HTR-8/SVneo (cell line): ENCODE measurements at places on chromosomes 7 and 10.

GRCh38 chr10:35191523-35191922, 64.9 kb downstream of the CREM start:
- no peak for DNase-seq

GRCh38 chr7:96202102-96202501, 119.8 kb downstream of the SLC25A13 start:
- no peak for DNase-seq

DNA sequence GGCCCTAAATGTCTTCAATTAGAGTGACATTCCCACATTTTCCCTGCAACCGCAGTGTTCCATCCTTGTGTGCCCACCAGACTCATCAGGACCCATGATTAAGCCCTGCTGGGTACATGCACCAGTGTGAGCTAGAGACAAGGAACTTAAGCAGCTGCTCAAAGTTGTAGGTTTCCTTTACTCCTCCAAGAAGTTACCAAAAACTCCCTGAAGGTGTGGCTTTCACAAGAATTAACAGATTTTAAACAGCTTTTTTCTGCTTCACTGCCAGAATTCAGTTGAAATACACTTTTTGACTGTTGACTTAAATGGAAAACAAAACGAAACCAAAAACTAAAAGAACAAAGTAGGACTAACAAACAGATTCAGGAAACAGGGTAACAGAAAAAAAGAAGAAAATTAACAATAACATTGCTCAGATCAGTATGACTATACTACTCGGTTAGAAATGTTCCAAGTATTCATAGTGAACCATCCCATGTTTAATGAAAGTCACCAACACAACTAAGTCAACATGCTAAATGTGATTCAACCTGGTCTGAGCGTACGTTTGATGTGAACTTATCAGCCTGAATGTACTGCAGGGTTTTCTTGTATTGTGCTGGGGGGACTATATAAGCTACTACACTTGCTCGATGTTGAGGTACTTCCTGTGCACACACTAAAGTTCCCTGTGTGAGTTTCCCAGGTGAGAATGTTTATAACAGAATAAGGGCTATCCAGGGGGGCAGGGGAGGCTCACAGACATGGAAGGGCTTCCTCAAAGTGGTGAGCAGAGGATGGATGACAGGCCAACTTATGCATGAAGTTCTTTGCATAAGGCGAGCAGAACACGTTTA, 22.2 kb downstream of the SLC37A3 start:
- no peak for DNase-seq

- peak; percentile 82 for DNase-seq
Observed at GRCh38 chr10:124153023-124153826, 59.8 kb upstream of the CHST15 start.

GRCh38 chr10:8794860-8795259, 740.4 kb downstream of the GATA3 start:
- no peak for DNase-seq

- no peak for DNase-seq
Observed at GRCh38 chr7:95951531-95951930, 179.2 kb downstream of the DYNC1I1 start.

- no peak for DNase-seq
Observed at GRCh38 chr7:133186060-133186459, 66.8 kb upstream of the EXOC4 start.

- no peak for DNase-seq
Observed at GRCh38 chr10:29862923-29863614, 196.3 kb downstream of the JCAD start.

DNA sequence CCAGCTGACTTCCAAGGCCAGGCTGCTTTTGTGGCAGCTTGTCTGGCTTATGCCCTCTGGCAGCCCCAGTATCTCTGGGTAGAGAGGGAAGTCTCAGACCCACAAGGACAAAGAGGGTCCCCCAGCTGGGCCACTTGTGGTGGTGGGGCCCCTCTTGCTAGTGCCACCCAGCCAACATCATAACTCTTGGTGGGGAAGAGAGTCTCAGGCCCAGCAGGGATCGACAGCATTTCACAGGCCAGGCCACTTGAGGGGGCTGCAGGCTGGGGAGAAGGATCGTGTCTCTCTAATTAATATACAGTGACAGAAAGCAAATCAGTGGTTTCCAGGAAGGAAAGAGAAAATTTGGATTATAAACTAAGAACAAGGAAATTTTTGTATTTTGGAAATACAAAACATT, 76.0 kb downstream of the TYW1B start:
- no peak for DNase-seq

GRCh38 chr7:2717293-2718261, 29.6 kb downstream of the AMZ1 start:
- no peak for DNase-seq

DNA sequence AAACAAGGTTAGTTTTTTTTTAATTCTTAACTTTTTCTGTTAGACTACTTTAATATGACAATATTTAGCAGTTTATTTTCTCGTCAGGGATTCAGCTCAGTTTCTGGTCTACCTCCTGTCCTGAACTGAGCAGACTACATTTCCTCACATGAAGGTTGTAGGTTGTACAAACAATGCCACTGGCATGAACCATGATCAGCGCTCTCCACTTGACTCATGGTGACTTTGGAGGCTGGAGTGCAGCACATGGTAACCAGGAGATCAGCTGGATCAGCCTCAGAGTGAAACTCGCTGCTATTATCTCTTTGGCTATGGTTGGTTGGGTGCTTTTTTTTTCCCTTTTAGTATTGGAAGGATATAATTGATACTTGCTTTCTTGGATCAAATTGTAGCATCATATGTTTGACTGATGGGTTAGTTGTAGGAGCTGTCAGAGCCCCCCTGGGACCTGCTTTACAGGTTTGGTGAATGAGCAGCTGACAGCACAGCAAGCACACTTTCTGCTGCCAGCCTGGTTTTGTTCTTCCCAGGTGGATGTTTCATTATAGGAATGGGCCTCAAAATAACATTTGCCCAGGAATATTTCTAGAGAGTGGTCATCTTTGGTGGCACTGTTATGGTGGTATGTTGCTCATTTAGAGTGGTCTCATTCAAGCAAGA, 556.4 kb downstream of the AUTS2 start:
- no peak for DNase-seq

GRCh38 chr10:87092861-87093631, 1.6 kb downstream of the GLUD1 start:
- no peak for DNase-seq

GRCh38 chr10:113443141-113443925, 109.5 kb upstream of the HABP2 start:
- no peak for DNase-seq

DNA sequence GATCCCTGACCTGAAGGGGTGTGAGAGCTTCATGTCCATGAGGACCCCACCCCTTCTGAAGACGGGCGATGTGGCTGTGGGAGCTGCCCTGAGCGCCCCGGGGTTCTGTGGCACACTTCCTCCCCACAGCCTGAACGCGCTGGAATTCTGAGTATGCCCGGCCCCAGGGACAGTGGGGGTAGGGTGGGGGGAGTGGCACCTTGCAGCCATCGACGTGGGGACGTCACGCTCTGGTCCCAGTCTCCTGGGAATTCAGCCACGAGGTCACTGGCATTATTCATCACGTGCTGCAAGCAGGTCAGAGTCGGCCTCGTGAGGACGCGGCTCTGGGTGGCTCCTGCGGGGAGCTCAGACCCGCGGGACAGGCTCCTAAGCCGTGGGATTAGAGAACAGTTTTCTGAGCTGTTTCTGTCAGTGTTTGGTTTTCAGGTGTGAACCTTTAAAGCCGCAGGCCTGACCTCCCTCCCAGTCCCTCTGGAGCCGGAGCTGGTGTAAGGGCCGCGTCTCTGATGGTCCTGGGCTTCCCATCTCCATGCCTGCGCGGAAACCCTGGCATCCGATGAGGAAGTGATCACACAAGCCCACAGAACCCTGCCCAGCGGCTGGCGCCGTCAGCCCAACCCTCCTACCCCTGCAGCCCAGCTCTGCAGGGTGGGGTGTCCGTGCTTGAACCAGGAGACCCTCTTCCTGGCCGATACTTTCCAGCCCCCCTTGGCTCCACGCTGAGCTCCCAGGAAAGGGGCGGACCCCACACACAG, 16.1 kb downstream of the GPR146 start:
- no peak for DNase-seq

- DNase-seq, result no peak
Observed at GRCh38 chr10:61153771-61154170, 209.8 kb upstream of the RHOBTB1 start.

DNA sequence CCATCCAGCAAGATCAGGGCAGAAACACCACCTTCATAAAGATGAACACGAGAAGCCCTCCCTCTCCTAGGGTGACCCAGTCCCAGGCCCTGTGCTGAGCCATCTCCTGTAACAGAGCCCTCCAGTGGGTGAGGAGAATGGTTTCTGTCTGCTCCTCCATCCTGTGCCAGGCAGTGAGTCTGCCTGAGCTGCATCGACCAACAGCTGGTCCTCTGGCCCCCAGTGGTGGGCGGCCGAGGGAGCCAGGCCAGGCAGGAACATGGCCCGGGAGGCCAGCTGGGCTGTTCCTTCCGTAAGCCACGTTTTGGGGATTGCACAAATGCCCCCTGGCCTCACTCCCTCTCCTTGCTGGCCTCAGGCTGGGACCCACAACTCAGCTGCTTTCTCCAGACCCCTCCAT, 73.5 kb downstream of the GRB10 start:
- DNase-seq, result no peak

DNA sequence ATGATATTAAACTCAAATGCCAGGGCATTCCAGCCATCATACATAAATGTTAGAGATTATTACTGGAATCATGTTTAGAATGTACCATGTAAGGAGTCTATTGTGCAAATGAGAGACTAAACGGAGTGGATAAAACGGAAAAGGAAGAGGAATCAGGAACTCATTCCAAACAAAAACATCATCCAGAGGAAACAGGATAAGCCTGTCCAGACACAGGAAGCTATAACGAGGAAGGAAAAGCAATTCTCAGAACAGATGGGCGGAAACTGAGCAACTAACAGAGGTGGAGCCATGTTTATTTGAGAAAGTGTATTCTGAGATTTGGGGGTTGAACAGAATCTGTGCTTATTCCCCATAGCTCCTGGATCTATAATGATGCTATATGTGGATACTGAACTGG, 52.3 kb upstream of the TRIM24 start:
- DNase-seq, result no peak

DNA sequence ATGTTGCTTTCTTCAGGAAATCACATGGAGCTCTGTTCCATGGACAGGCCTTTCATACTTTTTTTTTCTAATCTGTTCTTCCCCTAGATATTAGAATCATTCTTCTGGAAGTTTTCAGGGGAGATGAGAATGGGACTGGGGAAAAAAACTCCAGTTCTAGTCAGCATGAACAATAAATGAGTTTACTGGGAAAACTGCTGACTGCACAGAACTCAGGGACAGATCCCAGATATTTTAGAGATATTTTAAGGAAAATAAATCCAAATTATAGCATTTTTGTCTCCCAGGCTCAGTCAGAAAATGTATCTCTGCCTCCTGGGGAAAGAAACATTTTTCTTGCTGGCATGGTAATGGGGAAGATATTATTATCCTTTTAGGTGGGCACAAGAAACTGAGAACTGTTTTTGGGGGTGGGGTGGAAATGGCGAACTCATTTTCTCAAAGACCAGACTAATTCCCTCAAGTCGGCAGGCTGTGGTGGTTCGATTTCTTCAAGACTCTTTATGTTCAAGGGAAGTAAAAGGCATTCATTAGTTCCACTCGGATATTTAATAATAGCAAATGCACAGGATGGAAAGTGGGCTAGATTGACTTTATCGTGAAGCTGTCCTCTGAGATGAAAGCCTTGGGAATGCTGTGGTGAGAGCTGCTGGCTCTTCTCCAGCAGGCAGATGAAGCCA, 157.5 kb downstream of the ADRA2A start:
- DNase-seq, result no peak

DNA sequence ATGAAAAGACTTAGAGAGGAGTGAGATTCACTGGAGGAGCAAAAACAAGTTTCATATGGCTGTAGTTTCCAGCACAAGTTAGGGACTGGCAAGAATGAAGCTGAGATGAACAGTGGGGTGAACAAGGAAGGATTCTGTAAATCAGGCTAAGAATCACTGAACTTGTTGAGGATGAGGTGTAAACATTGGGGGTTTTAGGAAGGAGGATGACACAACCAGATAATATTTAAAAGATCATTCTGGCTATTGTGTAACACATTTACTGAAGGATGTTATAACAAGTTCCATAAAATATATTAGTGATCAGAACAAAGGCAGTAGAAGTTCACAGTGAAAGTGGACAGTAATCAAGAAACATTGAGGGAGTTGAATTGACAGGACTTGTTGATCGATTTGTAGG, 68.9 kb downstream of the CD36 start:
- DNase-seq, result no peak

- DNase-seq, result no peak
Observed at GRCh38 chr10:81303656-81304055, 571.3 kb upstream of the NRG3 start.

- no peak for DNase-seq
Observed at GRCh38 chr7:9241826-9242225, 808.4 kb downstream of the NXPH1 start.
